GM13976 (cell line): ENCODE measurements at places on chromosomes 3 and 15.

GRCh38 chr15:90300988-90301706 is 35.7 kb downstream of the NGRN start:
- peak; percentile 62 for DNase-seq

- no peak for DNase-seq
Measured at GRCh38 chr3:151015767-151016477, 43.4 kb upstream of the CLRN1 start.

- DNase-seq, result peak; percentile 21
Measured at GRCh38 chr3:24680214-24680967, 185.7 kb upstream of the THRB start.

DNA sequence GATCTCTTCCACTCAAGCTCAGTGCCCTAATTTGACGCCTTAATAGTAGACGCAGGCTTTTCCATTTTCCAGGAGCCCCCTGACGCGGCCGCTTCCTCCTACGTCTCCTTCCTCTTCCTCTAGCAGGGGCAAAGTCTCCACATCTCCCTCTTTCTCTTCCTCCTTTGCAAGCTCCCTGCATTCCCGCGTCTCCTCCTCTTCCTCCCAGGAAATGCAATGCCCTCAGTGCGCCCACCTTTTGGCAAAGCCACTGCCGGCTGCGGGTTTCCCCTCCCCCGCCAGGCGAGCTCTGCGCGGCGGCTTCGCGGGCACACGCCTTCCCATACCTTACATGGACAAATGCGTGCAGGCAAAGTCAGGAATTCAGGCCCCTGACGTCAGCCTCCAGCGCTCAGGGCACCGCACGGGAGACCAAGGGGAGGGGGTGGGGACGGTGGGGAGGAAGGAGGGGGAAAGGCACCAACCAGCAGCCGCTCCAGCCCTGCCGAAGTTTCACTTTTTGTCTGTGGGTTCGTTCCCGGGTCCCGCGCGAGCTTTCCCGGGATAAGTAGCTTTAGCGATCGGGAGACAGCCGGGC is 432 bp upstream of the LPP start:
- no peak for DNase-seq

- DNase-seq, result no peak
Measured at GRCh38 chr15:59609730-59610712, 1.6 kb upstream of the GCNT3 start.

DNA sequence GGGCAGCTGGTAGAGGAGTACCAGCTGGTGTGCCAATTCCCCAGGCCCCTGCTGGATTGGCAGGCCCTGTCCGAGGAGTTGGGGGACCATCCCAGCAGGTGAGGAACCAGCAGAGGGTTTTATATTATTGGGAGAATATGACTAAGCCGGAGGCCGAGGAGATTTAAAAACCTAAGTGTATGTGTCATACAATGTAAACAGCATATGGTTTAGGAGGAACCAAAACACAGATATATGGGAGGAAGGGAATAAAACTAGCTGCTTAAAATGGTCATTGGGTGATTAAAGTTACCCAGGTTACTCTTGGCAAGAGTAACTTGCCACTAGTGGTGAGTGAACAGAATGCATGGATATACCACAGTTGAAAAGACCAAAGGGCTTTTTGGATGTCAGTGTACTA is 22.1 kb downstream of the SNRPN start:
- DNase-seq, result no peak

DNA sequence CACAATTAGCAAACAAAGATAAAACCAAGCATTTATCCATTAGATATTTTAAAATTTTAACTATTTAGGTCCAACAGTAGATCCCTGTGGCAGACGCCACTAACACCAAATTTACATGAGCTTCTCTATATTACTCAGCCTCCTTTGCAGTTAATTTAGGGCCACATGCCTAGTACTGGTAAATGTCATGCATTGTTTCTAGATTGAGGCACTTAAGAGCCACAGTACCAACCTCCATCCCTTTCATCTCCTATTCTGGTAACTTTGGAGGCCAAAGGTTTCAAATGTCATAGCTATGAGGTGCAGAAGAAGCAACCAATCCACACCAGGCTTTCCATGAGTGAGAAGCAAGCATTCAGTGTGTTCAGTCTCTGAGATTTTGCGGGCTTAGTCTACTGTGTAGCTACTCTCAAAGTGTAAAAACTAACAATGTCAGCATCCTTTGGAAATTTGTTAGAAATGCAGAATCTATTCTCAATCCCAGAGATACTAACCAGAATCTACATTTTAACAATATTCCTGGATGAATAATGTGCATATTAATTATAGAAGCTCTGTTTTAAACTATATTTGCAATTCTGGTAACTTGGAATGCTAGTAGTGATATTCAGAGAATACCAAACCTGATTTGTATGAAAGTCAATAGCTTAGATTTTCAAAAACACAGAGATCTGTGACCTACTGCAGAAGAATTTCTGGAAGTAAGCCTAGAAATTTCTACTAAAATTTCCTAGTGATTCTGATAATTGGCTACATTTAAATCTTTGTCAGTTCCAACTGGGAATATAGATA is 206.3 kb upstream of the CD96 start:
- DNase-seq, result no peak

- DNase-seq, result no peak
Measured at GRCh38 chr3:67292356-67293121, 294.4 kb downstream of the KBTBD8 start.

DNA sequence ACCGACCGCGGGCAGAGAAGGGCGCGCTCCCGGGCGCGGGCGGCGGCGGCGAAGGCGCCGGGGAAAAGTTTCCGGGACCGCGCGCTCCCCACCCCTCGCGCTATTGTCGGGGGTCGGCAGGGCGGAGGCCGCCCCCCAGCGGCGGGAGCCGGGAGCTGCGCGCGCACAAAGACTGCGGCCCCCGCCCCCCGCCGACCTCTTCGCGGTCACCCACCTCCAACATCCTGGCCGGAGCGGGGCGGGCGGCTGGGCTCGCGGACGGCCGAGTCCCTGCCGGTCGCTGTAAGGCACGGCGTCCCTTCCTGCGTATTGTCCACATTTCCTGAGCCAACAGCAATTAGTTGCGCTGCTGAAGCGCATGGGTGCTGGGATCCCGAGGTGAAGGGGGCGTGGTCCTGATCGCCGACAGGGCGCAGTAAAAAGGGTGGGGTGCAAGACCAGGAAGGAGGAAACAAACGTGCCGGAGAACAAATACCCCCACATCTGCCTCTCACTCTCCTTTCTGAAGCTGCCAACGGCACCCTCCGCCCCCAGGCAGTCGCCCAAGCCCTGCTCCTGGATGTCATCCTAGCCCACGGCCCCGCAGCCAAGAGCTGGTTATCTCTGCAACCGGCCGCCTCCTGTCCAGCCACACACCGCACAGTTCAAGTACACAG is at the start of gene TMEM44:
TSS of gene TMEM44 (minus strand) at position 71 of the 656 bp plus-strand sequence. CDS start 204 bp downstream, outside the sequence.
- DNase-seq, result peak; percentile 93

GRCh38 chr3:82641701-82642100 is 880.3 kb upstream of the GBE1 start:
- no peak for DNase-seq

- DNase-seq, result no peak
Measured at GRCh38 chr3:170502297-170502696, 83.6 kb downstream of the SLC7A14 start.

DNA sequence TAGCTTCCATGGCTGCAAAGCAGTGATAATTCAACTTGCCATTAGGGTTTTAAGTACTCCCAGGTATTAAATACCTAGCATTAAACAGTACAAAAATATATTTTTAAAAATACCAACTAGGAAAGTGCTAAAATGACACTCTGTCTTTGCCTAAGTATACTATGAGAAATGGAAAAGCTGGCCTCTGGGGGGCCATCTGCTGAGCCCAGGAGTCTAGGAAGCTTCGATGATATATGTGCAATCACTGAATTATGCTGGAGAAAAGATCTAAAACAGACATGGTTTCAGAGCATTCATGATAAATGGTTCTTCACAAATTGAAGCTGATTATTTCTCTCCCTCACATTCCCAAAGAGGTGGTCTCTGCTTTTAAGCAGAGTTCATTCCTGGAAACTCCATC is 191.8 kb downstream of the OPA1 start:
- no peak for DNase-seq

- no peak for DNase-seq
Measured at GRCh38 chr15:92033314-92033713, 179.8 kb downstream of the SLCO3A1 start.

- DNase-seq, result peak; percentile 9
Measured at GRCh38 chr15:95826412-95827195, 503.9 kb upstream of the NR2F2 start.

GRCh38 chr3:159829539-159830227 is 159.0 kb upstream of the IL12A start:
- no peak for DNase-seq
